ENCODE measurements at places on chromosomes 3 and 15.

- no peak for DNase-seq
Observed at GRCh38 chr15:66452420-66452819, 45.1 kb downstream of the SNAPC5 start.

DNA sequence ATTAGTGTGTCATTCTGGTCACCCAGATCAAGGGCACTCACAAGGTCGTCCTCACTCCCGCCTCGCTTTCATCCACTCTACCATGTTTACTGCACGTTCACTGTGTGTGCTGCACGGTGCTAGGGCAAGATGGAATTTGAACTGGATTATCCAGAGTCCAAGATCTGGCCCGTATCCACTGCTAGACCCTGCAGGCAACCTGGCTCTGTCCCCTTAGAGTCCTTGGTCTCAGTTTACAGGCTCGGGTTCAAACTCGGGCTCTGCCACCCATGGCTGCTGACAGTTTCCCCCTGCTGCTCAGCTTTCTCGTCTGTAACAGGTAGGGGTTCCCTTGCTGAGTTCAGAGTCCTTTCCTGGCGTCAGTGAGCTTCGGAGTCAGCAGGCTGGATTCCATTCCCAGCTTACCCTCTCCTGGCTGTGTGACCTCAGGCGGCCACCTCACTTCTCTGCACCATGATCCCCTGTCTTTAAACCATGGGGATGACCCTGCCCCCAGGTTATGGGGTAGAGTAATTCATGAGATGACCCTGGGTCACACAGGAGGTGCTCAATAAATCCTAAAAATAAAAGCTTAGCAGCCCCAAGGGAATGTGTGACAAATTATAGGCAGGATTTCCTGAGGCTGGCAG, 79.6 kb upstream of the SLC6A6 start:
- DNase-seq, result no peak

DNA sequence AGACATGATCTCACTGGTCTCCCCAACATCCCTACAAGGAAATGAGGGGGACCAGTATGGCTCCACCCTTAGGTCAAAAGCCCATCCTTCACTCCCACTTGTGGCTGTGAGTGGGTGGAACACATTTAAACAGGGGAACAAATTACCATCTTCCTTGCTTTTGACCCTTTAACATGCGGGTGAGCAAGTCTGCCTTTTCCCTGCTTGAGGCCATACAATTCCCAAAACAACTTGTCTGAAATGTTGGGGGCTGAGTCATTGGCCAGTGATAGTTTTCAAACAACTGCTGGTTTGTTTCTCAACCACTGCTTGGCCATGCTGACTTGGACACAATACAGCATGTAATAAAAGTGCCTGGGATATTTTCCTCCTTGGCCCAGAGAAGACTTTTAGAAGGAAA, 39.6 kb downstream of the COL8A1 start:
- DNase-seq, result no peak

GRCh38 chr15:34122771-34123183, 20.9 kb downstream of the PGBD4 start:
- DNase-seq, result no peak

DNA sequence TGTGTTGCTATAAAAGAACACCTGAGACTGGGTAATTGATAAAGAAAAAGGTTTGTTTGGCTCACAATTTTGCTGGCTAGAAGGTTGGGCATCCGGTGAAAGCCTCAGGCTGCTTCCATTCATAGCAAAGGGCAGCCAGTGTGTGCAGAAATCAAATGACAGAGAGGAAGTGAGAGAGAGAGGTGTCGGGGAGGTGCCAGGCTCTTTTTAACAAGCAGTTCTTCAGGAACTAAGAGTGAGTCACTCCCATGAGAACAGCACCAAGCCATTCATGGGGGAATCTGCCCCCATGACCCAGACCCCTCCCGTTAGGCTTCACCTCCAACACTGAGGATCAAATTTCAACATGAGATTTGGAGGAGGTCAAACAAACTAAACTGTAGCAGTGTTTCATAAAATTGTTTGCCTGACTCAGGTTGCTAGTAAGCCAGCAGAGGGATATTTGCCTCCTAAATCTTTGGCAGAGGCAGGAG, 4.5 kb upstream of the PARP15 start:
- no peak for DNase-seq
